ENCODE measurements at places on chromosomes 4 and X. TPM values are rescaled to one million over a fixed set of nuclear protein-coding genes. Genes with fewer than 3 reads are reported as not detected.

SPP1 gene
- total RNA-seq, result 197 TPM

CORIN gene
- 0.25 TPM for total RNA-seq

HSD17B13 gene
- total RNA-seq, result 4.5 TPM

ADD1 gene
- total RNA-seq, result 117 TPM

HS3ST1 gene
- 0.35 TPM for total RNA-seq

DCUN1D4 gene
- total RNA-seq, result 34.8 TPM

MAGEC2 gene
- 77.8 TPM for total RNA-seq

COL25A1 gene
- total RNA-seq, result 0.02 TPM

DNA sequence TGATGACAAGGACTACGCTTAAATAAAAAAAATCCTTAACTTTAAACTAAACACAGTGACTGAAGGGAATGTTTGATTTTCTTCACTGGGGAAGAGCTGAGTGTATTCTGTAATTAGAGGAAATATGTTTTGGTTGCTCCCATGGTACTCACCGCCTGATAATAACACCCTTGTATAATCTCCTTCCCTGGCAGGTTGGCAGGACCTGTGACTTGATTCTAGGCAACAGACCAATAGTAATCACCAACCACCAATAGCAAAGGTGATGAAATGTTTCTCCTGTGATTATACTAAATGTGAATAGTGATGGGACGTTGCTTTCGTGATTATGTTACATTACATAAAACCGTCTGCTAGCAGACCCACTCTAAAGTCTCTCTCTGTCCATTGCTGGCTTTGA lies 536.8 kb upstream of the CPEB2 start:
- no peak for DNase-seq

- no peak for DNase-seq
Measured at GRCh38 chrX:68659786-68660185, 12.3 kb downstream of the STARD8 start.

DNA sequence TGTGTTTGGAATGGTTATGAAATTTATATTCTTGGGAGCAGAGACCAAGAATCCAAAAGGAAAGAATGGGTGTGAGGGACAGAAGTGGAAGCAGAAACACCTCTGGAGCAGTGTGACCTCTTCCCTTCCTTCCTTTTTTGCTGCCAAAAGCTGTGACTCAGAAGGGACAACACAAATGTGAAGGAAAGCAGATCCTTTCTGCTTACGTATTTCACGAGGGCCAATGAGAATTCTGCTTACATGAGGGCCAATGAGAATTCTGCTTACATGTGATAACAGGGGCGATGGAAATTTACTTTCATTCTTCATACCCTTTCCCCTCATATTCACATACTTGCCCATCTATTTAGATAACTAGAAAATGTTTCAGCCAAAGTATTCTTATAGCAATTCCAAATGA lies 404.6 kb downstream of the PRDM5 start:
- DNase-seq, result peak; percentile 96

DNA sequence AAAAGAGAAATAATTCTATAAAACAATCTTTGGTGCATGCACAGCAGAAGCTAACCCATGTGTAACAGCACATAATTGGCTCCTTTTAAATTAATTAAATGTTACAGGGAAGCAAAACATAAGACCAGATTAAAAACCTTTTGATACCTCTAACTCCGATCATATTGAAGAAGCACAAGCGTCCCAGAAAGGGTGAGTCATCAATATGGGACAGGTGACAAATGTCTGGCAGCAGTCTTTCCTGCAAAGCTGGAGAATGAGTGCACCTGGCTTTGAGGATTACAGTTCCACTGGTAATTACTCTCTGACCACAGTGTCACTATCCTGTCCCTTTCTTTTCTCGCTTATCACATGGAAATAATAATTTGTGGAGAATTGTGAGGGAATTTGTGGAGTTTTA lies 94.6 kb downstream of the FAM9B start:
- no peak for DNase-seq

GRCh38 chrX:66167431-66167830 lies 3.4 kb downstream of the HEPH start:
- no peak for DNase-seq

GRCh38 chrX:56313308-56313707 lies 81.2 kb downstream of the KLF8 start:
- no peak for DNase-seq

DNA sequence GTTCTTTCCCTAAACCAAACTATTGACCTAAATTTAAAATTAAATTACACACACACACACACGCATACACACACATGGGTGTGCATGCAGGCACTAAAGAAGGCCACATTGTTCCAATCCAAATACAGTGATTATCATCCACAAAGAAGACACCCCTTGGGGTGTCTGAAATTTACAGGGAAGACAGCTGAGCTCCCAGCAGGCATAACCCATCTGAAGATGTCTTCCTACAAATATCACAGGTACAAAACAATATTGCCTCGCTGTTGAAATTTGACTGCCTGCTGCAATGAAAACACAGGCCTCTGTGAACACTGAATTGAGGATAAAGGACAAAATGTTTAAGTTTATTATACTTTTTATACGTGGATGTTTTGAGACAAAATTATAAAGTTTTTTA lies 50.2 kb upstream of the SLC7A11 start:
- DNase-seq, result no peak

DNA sequence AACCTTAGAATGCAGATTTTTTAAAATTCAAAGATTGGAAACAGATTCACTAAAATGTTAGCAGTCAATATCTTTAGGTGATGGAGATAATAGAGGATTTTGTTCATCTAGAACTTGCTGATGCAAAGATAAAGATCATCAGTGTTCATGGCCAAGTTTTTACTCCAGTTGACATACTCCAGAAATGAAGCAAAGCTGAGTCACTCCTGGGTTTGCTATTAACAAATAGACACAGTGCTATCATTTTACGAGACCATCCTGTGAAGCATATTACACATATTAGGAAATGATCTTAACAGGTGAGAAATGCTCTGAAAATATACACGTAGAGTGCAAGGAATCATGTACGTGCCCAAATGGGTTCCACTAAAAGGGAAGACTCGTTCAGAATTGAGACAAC lies 170.6 kb upstream of the FAM9B start:
- DNase-seq, result no peak

DNA sequence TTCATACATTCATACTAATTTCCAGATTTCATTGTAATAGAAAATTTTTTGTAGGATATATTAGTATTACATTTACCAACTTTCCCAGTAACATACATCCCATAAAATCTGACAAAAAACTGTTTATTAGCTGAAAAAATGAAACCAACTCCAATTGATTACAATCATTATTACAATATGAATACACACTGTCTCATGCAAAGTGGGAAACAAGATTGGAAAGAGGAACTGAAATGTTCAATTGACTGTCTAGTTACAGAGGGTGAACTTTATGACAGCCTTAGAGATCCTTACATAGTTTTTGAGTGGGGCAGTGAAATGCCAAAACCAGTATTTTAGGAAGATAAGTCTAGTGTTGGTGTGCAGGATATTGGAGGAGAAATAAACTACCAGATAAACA lies 2.3 kb upstream of the AMBN start:
- DNase-seq, result no peak

- no peak for DNase-seq
Measured at GRCh38 chr4:164068392-164068791, 573.9 kb downstream of the TMA16 start.

GRCh38 chr4:81758574-81759264 lies 287.0 kb upstream of the RASGEF1B start:
- no peak for DNase-seq

- DNase-seq, result no peak
Measured at GRCh38 chr4:139267301-139267700, 12.7 kb downstream of the MGARP start.
